Lung (tissue), 17 donors: ENCODE measurements at places on chromosomes 1 and 21. TPM values are rescaled to one million over a fixed set of nuclear protein-coding genes. Genes with fewer than 3 reads are reported as not detected.

GRCh38 chr1:117630423-117630998 lies 24.7 kb downstream of the TENT5C start:
- peak; percentile 32 for DNase-seq

DNA sequence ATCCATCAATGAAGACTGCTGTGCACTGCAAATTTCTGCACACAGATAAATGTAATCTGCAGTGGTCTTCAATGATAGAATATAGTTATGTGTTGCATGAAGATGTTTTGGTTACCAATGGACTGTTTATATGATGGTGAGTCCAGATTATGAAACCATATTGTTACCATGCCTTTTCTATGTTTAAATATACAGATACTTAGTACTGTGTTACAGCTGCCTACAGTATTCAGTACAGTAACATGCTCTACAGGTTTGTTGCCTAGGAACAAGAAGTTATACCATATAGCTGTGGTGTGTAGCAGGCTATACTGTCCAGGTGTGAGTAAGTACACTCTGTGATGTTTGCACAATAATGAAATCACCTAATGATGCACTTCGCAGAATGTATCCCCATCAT lies 40.8 kb downstream of the SORT1 start:
- DNase-seq: peak; percentile 71

GRCh38 chr1:31166462-31166861 lies 73.2 kb downstream of the NKAIN1 start:
- DNase-seq: no peak

SYT14 gene
- 0.23 TPM for total RNA-seq

SYCP1 gene
- not detected for total RNA-seq

GRCh38 chr1:93729906-93730305 lies 48.3 kb upstream of the BCAR3 start:
- no peak for DNase-seq

AMPD1 gene
- total RNA-seq: 0.34 TPM

DNA sequence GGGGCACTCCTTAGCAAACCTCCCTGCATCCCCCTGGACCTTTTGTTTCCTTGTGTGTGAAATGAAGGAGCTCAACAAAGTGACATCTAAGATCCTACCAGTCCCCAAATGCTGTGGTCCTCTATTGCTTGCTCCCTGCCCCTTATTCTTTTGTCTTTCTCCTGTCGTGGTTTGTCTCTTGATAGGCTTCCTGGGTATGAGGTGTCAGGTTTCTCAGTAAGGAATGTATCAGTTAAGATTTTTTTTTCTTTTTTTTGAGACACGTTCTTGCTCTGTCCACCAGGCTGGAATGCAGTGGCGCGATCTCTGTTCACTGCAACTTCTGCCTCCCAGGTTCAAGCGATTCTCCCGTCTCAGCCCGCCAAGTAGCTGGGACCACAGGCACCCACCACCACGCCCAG lies 16.8 kb downstream of the CNIH3 start:
- no peak for DNase-seq

DNA sequence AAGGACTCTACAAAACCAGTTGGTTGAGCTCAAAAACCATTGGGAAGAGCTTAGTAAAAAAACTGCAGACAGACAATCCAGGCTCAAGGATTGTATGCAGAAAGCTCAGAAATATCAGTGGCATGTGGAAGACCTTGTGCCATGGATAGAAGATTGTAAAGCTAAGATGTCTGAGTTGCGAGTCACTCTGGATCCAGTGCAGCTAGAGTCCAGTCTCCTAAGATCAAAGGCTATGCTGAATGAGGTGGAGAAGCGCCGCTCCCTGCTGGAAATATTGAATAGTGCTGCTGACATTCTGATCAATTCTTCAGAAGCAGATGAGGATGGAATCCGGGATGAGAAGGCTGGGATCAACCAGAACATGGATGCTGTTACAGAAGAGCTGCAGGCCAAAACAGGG lies 104.0 kb upstream of the BMP8A start:
- DNase-seq: no peak

CFAP74 gene
- 7.3 TPM for total RNA-seq

S100A14 gene
- total RNA-seq: 150 TPM

DNA sequence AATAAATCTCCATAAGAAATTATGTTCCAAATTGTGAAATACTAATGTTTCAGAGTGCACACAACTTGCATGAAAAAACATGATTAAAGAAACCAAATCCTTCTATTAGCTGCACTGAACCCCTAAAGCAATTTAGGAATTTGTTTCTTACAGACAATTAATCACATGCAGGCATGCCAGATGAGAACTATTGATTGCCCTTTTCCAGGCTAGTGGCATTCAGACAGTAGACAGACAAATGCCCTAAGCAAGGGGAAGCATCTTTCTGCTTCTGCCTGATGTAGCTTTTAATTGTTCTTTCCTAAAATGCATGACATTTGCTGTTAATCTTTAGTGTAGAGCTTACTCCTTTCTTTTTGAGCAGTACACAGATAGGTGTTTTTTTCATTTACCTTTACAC lies 229.5 kb downstream of the DPYD start:
- DNase-seq: no peak

DNA sequence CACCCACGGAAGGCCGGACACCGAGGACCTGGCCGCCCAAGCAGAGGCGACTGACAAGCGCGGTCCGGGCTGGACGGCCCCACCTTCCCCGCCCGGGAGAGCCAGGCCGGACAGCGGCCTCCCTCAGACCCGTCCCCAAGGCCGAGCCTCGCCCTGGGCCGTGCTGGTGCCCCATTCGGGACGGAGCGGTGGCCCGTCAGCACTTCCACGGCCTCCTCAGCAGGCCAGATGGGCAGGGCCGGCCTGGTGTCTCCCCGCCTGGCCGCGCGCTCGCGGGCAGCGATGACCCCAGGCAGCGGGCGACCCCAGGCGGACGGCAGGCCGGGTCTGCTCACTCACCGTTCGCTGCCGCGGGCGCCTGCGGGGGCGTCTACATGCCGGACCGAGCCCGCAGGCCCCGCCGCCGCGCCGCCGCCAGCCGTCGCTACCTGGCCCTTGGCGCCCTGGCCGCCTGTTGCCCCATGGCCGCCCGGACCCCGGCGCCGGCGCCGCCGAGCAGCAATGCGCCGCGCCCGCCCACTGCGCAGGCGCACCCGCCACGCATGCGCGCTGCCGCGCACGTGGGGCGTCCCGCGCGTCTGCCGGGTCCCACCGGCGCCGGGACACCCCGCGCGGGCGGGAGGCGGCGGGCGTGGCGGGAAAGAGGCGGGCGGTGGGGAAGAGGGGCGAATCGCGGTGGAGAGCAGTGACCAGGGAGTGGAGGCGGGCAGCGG lies at the start of gene NADK:
Gene NADK (minus strand): TSS at position 521 of the 713 bp plus-strand sequence. CDS start 13,064 bp downstream, outside the sequence.
- DNase-seq: peak; percentile 50

KCNK2 gene
- 0.28 TPM for total RNA-seq

GRCh38 chr1:229170778-229171505 lies 100.0 kb upstream of the RAB4A start:
- no peak for DNase-seq

GBP7 gene
- total RNA-seq: 0.09 TPM

B3GALT5 gene
- total RNA-seq: 1.1 TPM

LCE3E gene
- not detected for total RNA-seq

- DNase-seq: no peak
These were observed 324.9 kb downstream of the HHIPL2 start for GRCh38 chr1:222223010-222223409.

DNA sequence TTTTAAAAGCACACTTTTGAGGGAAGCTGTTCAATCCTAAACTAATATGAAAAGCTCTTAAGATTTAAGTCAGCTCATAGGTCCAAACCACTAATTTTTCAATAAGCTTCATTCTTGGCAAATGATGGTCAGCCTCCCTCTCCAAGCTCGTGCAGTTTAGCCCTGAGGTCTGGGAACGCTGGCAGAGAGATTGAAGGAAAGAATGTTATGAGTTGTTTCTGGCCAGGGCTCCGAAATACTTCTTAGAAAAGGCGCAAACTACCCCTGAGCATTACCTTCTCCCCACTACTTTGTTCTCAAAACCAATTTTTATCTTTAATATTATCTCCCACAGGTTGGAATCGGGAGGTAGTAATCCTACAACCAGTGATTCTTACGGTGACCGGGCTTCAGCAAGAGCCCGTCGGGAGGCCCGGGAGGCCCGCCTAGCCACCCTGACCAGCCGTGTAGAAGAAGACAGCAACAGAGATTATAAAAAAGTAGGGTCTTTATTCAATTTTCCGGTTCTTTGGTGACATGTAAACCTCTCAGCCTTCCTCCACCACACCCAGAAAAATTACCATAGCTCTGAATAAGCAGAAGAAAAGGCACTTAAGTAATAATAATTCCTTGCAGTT lies 147.7 kb downstream of the SYT2 start:
- no peak for DNase-seq

LCE2C gene
- not detected for total RNA-seq

DNA sequence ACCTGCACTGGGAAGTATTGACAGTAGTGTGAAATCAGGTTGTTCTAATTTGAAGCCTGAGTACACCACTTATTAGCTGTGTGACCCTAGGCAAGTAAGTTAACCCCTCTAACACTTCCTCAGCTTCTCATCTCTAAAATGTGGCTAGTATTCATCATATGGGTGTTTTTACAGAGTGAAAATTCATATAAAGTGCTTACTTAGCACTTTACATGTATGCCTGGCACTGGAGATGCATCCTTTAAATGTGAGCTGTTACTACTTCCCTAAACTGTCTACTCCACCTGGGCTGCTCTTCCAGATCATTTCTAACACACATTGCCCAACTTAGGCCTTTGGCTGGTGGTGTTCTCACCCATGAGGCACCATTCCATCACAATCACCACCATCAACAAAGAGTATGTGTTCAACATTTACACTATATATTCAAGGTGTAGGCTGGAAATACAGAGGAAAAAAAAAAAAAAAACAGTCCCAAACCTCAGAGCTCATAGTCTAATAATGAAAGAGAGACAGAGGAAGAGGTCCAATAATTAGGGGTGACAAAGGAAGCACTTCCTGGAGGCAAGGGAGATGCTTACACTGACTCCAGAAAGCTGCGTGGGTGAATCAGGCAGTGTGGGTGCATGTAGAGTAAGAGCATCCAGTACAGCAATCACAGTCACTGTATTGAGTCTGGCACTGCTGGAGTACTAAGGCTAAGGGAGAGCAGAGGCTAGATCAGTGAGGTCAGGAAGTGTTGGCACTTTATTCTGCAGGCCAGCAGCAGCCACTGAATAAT lies 3.6 kb downstream of the STX6 start:
- DNase-seq: no peak

DNA sequence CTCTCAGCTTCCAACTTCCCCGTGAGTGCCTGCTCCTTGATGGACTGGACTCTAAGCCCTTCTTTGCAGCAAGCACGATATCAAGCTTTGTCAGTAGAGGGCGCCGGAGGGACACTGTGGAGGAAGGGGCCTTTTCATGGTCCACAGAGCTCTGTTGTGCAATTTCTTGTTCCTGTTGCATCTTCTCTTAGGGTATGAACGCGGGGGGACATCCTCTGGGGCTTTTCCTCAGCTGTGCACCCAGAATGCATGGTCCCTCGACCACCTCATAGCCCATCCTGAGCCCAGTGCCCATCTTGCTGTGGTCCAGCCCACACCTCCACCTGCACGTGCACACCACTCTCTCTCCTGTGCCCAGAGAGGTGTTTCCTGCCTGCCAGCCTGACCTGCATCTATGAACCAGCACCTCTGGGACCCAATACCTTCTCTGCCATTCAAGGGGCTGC lies 556.8 kb downstream of the PTPRU start:
- DNase-seq: peak; percentile 90

SFN gene
- 118 TPM for total RNA-seq

C1orf226 gene
- 7.9 TPM for total RNA-seq

- DNase-seq: peak; percentile 34
These were observed 121.7 kb downstream of the TNFSF18 start for GRCh38 chr1:172929006-172929405.

DNA sequence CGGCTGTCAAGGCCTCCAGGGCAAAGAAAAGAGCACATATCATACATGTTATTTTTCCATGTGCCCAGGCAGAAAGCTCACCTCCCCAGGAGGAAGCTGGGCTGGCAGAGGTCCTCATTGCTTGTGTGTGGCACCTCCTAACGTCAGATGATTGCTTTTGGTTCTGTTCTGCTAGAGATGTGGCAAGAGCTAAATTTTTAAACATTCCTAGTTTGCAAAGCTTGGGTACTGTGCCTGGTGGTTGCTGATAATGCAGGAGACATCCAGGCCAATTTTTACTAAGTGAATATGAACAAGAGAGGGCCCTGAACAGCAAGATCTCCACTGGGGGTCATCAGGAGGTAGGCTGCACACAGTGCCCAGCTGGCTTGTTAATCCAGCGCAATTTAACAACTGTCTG lies 93.9 kb downstream of the TBX19 start:
- no peak for DNase-seq

GRCh38 chr1:238517711-238518110 lies 627.0 kb upstream of the ZP4 start:
- DNase-seq: no peak

DNA sequence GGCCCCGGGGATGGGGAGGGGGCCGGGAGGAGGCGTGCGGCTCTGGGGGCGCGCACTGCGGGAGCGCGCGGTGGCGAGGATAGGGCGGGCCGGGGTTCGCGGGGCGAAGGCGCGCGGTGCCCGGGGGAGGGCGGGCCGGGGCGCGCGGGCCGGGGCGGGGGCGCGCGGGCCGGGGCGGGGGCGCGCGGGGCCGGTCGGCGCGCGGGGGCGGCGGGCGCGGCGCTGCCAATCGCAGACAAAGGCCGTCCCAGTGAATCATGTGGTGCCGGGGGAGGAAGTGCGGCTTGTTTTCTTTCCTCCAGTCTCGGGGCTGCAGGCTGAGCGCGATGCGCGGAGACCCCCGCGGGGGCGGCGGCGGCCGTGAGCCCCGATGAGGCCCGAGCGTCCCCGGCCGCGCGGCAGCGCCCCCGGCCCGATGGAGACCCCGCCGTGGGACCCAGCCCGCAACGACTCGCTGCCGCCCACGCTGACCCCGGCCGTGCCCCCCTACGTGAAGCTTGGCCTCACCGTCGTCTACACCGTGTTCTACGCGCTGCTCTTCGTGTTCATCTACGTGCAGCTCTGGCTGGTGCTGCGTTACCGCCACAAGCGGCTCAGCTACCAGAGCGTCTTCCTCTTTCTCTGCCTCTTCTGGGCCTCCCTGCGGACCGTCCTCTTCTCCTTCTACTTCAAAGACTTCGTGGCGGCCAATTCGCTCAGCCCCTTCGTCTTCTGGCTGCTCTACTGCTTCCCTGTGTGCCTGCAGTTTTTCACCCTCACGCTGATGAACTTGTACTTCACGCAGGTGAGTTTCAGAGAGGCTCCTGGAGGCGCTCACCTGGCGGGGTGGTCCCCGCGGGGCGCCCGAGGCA lies at the start of gene GPR137B:
Gene GPR137B (plus strand): TSS at position 287 of the 851 bp plus-strand sequence. CDS start 84 bp downstream, at position 371.
- DNase-seq: peak; percentile 72

DNA sequence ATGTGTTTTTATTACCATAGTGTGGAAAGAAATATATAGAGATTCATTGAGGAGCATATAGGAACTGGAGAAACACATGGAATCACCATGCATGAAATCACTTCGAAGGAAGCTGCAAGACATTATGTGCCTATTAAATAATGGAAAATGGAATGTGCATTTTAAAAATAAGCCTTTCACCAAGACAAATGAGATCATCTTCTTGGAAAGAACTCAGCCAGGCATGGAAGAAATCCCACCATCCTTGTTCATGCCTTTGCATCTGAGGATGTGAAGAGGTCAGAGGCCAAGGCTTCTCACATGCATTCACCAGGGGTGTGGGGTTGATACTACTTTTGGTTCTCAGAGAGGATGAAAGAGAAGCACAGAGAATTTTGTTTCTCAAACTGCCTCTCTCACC lies 50.0 kb downstream of the C1orf198 start:
- no peak for DNase-seq
